AG09319 (cell line): ENCODE measurements at places on chromosomes 3 and 15.

- DNase-seq: no peak
Observed at GRCh38 chr3:67290438-67290837, 292.3 kb downstream of the KBTBD8 start.

DNA sequence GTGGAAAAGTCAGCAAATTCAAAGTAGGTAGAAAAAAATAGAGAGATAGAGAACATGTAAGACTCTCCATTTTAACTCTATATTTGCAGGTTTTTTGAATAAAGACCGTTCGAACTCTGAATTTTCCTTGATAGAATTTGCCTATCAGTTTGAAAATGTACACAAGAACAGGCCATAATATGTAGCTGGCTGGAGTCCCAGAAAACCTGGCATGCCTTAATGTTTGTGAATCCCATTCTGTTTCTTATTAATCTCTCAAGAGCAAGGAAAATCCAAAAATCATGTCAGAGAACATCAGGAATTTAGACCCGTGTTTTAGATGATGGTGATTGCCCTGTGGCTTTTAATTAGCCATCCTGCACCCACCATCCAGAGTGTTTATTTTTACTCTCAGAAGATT, 7.2 kb upstream of the CFAP161 start:
- DNase-seq: no peak

- DNase-seq: no peak
Observed at GRCh38 chr15:86159468-86159867, 79.8 kb downstream of the AGBL1 start.

- no peak for DNase-seq
Observed at GRCh38 chr3:111926266-111926676, 52.6 kb upstream of the ABHD10 start.

- DNase-seq: peak; percentile 74
Observed at GRCh38 chr15:60423537-60423936, 25.8 kb upstream of the ANXA2 start.

GRCh38 chr3:53464424-53464823, 30.0 kb upstream of the CACNA1D start:
- DNase-seq: no peak

- no peak for DNase-seq
Observed at GRCh38 chr3:149663966-149664365, 6.1 kb upstream of the WWTR1 start.

- DNase-seq: no peak
Observed at GRCh38 chr3:133797396-133798105, 8.1 kb upstream of the SRPRB start.

DNA sequence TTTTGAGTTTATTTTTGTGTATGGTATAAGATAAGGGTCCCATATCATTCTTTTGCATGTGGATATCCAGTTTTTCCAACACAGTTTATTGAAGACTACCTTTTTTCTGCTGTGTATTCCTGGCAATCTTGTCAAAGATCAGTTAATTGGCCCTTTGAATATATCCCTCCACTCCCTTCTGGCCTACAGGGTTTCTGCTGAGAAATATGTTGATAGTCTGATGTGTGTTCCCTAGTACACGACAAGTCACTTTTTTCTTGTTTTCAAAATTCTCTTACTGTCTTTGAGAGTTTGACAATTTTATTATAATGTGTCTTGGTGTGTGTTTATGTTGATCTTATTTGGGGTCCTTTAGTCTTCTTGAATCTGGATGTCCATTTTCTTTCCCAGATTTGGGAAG, 129.2 kb downstream of the ISL2 start:
- DNase-seq: no peak

DNA sequence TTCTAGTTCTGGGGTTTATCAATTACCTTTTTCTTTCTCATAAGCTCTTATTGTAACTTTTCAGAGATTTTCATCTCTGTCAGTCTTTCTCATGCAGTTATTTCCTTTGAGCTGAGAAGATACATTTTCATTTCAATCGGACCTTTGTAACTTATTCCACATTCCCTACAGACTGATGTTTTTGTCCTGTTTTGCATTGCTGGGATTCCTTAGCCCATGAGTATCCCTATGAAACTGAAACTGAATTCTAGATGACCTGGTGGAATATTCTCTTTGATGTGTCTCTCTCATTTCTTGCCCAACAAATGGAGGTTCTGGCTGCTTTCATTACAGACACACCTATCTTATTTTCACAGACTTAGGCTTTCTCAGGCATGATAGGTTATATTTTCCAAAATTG, 10.5 kb upstream of the EPHA6 start:
- DNase-seq: no peak

- no peak for DNase-seq
Observed at GRCh38 chr3:71616571-71617021, 33.1 kb upstream of the FOXP1 start.

- DNase-seq: no peak
Observed at GRCh38 chr3:64382153-64382552, 156.9 kb upstream of the PRICKLE2 start.

GRCh38 chr15:86328658-86329057, 249.0 kb downstream of the AGBL1 start:
- DNase-seq: no peak

- DNase-seq: no peak
Observed at GRCh38 chr15:65824031-65824743, 32.1 kb upstream of the DENND4A start.

GRCh38 chr15:31857194-31857593, 173.1 kb upstream of the CHRNA7 start:
- no peak for DNase-seq

GRCh38 chr3:11523572-11524101, 120.1 kb downstream of the VGLL4 start:
- no peak for DNase-seq

DNA sequence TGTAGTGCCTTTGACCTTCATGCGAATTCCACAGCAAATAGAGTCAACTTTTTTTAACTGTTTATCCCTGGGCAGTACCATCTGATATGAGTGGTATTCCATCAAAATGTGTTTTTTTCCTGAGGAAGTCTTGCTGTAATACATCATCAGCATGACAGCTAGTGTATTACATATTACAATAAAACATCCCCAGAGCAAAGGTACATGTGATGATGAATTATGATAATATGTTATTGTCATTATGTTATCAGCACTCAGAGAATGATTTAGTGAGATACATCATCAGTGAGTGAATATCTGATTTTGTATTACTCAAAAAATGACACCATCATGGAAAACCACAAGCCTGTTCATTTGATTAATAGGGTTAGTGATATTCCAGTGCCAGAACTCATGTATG, 69.7 kb upstream of the ARL6 start:
- no peak for DNase-seq

DNA sequence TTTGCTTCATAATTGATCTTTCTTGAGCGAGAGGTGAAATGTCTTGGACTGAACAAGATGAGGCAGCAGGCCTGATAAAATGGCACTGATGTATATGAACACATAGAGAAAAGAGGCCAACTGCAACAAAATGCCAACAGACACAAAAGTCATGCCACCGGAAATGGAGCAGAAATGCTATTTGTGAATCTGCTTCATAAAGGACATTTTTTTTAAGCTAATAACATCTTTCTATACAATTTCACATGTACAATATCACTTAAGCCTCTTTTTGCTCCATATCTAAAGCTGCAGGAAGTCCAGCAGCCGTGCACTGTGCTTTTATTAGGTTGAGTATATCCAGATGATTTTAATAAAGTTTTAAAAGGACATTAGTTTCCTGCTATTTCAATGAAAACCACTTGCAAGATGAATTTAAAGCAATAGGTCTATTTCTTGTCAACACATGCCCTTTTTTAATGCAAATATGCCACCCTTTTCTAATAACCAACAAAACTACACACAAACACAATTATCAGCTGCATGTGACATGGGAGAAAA, 169.2 kb upstream of the ADAMTS9 start:
- no peak for DNase-seq

DNA sequence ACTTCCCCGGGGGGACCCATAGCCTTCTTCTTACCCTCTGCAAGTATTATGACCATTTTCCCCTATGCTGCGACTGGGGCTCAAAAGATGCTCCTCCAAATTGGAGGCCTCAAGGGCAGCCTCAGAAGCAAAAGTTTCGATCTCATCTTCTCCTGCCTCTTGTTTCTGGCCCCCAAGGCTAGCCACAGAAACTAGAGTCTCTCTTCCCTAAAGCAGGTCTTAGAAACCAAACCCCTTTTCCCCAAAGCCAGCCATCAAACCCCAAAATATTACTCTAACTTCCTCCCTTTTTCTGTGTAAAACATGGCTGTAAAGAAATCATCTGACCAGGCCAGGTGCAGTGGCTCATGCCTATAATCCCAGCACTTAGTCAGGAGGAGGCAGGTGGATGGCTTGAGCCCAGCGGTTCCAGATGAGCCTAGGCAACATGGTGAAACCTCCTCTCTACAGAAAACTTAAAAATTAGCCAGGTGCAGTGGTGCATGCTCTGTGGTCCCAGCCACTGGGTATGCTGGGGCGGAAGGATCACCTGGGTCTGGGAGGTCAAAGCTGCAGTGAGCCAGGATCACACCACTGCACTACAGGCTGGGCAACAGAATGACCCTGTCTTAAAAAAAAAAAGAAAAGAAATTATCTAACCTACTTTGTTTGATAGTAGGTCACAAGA, 36.7 kb upstream of the MFGE8 start:
- DNase-seq: no peak
